ENCODE measurements at places on chromosomes 3 and 15.
A peak's percentile ranks its signal among the peaks of the same experiment; 100 is the strongest.

GRCh38 chr3:37402351-37402750 lies 228.0 kb upstream of the LRRFIP2 start:
- no peak for DNase-seq

GRCh38 chr15:90020936-90021507 lies 19.9 kb downstream of the ZNF710 start:
- no peak for DNase-seq

GRCh38 chr15:83734487-83734886 lies 80.6 kb downstream of the ADAMTSL3 start:
- no peak for DNase-seq

DNA sequence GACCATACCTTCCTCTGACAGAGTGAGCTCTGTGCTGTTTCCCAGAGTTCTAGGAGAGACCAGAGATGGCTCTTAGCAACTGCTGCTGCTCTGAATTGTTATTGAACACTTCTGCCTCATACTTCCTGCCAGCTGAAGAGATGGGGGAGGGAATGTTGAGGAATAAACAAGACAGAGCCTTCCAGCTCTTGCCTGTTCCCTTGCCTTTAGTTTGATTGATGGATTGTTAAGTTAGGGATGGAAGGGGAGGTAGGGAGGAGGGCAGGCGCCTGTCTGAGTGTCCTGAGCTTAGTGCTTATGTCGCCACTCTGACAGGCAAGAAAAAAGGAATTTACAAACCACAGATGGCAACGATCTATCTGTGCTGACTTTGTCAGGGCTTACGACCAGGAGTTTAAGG lies 42.8 kb downstream of the ZNF609 start:
- no peak for DNase-seq

- DNase-seq: no peak
Observed at GRCh38 chr15:67177752-67178151, 76.7 kb downstream of the AAGAB start.

- DNase-seq: peak; percentile 78
Observed at GRCh38 chr15:50145451-50145872, 26.4 kb upstream of the ATP8B4 start.

- peak; percentile 36 for DNase-seq
Observed at GRCh38 chr3:156304406-156304805, 184.0 kb downstream of the KCNAB1 start.

DNA sequence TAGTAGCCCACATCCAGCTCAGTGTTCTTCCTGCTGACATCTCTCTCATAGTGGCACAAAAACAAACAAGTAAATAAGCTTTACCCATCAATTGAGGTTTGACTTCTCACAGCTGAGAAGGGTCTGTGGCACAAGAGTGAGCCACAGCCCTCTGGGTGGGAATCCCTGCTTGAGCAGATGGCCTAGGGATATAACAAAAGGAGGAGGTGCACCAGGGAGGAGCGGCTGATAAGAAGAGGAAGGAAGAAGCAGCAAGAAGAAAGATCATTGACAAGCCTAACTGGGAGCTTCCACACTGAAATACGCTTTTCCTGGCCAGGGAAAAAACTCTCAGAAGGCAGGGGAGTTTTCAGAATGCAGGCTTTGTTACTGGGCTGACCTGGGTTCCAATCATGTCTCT lies 279.8 kb downstream of the UACA start:
- no peak for DNase-seq

DNA sequence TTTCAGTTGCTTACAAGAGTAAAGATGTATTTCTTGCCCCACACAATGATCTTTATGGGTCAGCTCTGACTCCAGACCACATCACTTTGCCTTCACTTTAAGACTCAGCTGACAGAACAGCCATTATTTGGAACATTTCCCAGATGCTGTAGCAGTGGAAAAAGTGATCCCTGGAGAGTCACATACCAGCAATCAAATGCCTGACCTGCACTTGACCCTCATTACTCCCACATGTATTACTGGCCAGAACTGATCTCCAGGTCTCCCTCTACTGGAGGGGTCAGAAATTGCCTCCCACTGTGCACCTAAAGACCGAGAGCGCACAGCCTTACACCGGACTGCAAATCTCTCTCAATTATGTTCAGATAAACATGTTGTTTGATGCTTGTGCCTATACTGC lies 88.6 kb upstream of the ZNF385D start:
- no peak for DNase-seq

GRCh38 chr3:39762537-39763070 lies 46.8 kb upstream of the MYRIP start:
- DNase-seq: no peak

GRCh38 chr3:123489400-123490004 lies 40.6 kb upstream of the ADCY5 start:
- DNase-seq: peak; percentile 25

DNA sequence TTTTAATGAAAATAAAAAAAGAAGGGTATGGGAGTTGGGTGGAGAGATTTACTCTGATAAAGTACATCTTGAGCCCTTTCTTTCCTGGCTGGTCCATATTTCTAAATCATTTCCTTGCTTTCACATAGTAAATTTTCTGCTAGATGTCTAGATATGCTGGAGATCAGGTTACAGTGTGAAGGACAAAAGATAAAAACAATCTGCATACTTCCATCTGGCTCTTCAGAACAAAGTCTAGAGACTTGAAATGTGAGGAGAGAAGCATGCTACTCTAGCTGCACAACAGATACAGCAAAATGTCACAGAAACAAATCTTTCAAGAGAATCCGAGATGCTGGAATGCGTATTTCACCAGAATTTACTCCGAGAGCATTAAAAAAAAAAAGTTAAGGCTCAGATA lies 42.2 kb downstream of the FOXP1 start:
- DNase-seq: no peak

DNA sequence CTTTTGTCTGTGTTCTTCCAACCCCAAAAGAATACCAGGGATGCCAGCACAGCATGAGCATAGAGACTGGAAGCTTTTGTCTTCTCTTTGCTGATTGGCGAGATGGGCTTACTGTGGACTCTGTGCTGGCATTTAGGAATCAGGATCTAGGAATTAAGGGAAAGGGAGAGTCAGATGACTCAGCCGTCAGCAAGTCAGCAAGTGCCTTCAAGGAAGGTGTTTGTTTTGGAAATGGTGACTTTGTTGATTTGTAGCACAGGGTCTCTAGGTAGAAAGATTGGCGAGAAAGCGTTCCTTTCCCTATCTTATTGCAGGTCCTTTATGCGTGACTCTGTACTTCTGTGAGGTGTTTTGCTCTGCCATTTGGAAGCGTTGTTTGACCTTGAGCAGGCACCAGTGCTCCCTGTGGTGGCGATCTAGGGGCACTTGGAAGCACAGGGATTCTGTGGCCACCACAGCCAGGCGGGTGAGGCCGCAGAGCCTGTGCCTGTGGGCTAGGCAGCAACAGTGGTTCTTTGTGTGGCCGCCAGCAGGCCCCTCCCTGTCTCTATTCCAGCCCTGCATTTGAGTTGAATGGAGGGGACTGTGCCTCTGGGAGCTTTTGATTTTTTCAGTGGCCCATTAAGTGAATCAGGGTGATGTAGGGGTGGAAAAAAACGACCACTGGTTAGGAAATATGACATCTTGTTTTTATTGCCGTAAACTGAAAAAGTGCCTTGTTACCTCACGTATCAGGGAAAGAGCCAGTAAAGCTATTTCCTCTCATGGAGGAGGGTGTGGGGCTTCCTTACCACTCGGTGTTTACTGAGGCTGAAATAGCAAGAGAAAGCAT lies 19.0 kb downstream of the FAN1 start:
- no peak for DNase-seq

DNA sequence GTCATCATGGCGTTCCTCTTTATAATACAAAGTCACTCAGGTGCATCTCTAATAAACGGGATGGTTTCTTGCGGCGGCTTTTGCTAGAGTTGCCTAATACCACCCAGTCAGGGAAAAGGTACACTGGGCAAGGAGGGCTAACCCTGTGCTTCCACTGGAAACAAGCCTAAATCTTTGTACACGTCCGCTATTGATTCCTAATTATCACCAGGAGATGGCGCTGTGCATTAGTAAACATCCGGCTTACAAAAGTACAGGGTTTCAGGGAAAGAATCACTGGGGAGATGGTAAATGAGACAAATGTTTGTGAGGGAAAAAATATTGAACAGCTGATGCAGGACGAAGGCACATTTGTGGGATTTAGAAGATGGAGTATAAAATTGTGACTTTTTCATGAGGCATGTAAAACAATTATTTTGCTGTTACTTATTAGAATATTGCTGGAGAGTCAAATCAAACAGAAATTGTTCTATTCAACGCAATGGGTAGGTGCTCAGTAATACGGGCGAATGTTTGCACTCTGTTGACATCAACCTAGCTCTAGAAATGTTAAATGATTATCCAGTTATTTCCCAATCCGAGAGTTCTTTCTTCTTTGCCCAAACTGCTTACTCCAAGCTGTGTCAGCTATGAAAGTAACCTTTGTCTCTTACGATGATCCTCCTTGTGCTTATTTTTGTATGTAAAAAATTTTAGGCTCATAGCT lies 50.6 kb downstream of the GMNC start:
- peak; percentile 37 for DNase-seq

- DNase-seq: no peak
Observed at GRCh38 chr15:66408675-66409282, 22.1 kb downstream of the MAP2K1 start.

DNA sequence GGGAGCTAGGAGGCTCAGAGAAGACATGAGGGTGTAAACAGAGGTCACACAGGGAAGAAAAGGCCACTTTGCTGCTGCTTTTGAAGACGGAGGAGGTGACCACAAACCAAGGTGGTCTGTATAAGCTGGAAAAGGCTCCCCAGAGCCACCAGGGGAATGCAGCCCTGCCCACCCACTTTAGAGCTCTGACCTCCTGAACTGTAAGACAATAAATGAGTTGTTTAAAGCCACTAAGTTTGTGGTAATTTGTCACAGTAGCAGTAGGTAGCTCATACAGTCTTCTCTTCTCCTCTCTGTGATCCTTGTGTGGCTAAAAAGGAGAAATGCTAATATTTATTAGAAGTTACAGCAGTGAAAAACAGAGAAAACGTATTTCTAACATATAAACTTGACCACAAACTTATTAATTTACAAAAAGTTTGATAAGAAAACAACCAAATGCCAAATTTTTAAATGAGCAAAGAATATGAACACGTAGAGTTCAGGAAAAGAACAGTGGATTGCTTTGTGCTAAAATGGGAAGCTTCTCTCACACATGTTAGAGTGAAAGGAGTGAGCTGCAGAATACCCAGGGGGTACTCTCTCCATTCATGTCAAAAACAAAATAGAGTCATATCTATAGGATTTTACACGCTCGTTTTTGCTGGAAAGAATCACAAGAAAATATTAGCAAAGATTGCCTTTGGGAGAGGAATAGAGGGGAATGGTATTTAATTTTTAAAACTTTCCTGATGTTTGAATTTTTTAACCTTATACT lies 71.0 kb downstream of the NOX5 start:
- no peak for DNase-seq

GRCh38 chr3:18830087-18830486 lies 318.2 kb upstream of the KCNH8 start:
- no peak for DNase-seq

DNA sequence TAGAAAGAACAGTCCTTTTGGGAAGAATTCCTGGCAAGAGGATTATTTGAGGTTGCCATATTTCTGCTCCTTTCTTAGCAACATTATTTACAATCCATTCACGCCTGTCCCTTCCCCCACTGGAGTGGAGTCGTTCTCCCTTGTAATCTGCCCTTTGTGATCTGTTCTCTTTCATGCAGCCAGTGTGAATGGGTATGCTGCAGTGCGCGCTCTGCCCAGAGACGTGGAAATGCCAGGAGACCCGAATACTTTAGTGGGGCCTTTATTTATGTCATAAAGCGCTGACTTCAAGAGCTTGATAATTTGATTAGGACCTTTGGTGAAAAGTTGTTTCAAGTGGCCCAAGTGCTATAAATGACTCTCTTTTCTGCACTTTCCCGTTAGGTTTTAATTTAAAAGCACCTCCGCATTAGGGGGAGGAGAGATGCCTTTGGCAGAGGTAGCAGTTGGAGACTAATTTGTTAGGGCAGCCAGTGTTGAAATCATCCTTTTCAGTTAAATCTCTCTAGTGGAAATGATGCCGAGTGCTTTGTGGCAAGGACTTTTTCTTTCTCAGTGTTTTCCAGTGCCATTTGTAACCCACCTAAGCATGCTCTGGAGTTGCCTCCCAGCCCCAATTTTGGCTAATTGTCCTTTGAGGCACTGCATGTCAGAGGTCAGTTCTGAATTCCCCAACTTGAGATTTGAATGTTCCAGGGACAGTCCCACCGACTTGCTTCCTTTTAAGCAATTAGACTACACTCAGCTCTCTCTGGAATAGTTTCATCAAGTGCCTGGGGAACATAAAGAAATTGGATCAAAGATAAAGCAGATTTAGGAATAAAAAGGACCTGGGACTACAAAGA lies 52.4 kb downstream of the PSMD6 start:
- DNase-seq: no peak

GRCh38 chr3:42411429-42411828 lies 1.0 kb upstream of the LYZL4 start:
- DNase-seq: no peak

DNA sequence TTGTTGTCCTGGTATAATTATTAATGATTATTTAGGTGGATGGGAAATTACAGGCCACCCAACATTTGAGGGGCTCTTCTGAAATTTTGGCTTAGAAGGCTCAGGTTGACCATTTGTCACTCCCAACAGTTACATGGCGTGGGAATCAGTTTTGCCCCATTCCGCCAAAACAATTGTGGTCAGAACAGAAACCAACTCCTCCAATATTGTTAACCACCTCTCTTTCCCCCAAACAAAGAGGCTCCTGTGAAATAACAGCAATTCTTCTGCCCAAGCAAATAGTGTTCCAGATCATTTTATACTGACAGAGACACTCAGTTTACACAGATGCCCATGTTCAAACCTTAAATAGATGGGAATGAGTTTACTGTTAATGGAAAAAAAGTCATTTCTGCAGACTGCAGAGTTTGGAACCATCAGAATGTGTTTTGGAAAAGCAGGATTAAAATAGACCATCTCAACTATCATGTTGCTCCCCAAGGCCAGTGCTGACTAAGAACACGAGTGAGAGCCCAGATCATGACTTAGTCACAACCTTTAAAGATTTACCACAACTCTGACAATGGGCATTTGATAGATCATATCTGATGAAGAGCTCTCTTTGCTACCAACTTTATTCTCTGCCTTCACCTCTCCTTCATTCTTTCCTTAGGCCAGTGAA lies 102.1 kb downstream of the DUT start:
- no peak for DNase-seq
